ENCODE measurements at places on chromosomes 3 and 15.

GRCh38 chr3:124666067-124666466 is 64.2 kb upstream of the UMPS start:
- no peak for DNase-seq

GRCh38 chr3:16362770-16363169 is 97.8 kb downstream of the OXNAD1 start:
- DNase-seq = no peak

- no peak for DNase-seq
These were observed 52.2 kb upstream of the ACP3 start for GRCh38 chr3:132265028-132265427.

DNA sequence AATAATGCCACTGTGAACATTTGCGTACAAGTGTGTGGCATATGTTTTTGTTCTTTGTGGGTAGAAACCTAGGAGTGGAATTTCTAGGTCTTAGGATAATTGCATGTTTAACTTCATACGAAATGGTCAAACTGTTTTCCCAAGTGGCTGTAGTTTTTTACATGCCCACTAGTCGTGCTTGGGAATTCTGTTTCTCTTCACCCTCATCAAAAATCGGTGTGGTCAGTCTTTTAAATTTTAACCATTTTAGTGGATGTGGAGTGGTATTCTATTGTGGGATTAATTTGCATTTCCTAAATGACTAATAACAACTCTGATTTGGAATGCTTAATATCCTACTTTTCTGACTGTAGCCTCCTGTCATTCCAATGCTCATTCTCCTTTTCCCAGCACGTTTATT is 27.6 kb downstream of the ZFAND6 start:
- no peak for DNase-seq

DNA sequence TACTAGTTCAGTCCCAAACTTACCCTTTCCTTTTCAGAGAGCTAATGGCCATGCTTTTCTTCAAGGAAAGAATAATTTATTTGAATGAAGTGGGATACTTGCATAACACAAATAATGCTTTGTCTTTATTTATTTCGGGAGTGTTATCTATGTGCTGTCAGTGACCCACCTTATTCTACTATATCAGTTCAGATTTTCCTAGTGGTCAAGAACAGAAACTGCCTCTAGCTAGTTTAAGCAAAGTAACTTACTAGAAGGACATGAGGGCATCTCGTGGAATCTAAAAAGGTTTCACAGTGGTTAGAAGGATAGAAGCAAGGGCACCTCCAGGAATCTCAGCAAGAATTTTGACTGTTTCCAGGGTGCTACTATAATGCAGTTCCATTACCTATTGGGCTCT is 3.8 kb upstream of the TIMMDC1 start:
- DNase-seq = no peak

DNA sequence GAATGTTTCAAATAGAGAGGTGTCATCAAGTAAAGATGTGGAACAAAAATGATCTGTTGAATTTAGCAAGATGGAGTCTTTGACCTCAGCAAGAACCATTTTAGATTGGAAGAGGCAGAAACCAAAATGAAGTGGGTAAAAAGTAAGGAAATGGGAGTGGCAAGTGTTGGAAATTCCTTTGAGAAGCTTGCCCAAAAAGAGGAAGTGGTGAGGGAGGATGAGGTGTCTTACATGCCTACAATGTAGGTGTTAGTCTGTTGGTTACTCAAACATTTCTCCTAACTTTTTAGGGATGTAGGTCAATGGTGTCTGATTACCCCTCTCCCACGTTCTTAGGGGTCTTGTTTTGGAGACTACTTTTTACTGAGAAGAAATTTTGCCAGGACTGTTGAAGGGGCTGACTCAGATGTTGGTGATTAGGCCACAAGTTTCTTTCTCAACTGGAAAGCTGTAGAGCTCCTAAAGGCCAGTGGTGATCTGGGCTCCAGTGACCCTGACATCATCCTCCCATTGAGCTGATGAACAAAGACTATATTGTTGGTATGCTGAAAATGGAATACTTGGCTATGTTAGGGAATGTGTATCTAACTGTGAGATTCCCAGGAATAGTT is 5.1 kb downstream of the PPP2R3A start:
- DNase-seq = no peak

GRCh38 chr15:101065570-101066221 is 146.5 kb downstream of the LRRK1 start:
- DNase-seq = no peak

Measured in NCI-H1048 (cell line).